T47D (cell line): ENCODE measurements at places on chromosomes 4 and X.
A peak's percentile ranks its signal among the peaks of the same experiment; 100 is the strongest.

DNA sequence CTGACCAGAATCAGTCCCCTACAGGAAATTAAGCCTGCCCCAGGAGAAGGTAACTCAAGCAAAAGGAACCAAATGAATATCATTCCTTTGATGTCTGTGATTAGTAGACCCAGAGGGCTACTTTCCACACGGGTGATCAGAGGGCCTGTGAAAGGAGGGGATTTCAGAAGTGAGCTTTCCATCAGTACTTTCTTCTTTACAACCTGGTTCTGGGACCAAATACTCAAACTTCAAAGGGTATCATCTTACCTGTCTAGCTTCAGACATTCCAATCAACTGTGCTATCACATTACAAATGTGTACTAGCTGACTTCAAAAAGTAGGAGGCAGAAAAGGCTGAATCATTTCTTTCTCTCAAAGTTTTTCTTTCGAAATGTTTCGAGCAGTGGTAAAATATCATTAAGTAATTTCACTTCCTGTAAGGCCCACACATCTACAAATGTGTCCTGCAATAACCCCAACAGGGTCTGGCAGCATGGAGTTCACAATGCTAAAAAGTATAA lies 23.9 kb downstream of the ACSL4 start:
- no peak for DNase-seq

GRCh38 chr4:82561786-82562563 lies at the start of gene TMEM150C:
TSS of gene TMEM150C (minus strand) at chr4:82561988. CDS start at chr4:82504657, 57,331 bp downstream.
- no peak for DNase-seq

GRCh38 chrX:50168241-50168687 lies 32.5 kb downstream of the AKAP4 start:
- DNase-seq: no peak

- DNase-seq: peak; percentile 54
Measured at GRCh38 chrX:139126493-139126892, 404.0 kb upstream of the F9 start.

DNA sequence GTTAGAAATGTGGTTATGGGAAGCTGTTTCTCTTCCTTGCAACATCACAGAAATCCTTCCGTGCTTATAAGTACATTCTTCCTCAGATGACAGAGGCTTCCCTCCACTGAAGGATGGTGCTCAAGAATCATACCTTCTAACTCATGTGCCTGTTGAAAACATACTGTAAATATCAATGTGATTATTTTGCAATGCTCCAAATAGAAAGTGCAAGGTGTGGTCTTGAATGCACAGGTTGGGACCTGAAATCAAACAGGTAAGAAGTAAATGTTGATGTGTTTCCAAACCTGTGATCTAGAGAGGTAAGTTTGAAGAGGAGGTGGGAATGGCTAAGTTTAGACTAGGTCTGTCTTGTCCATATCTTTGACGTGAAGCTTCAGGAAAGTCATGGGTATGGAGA lies 87.7 kb downstream of the ZNF518B start:
- no peak for DNase-seq

DNA sequence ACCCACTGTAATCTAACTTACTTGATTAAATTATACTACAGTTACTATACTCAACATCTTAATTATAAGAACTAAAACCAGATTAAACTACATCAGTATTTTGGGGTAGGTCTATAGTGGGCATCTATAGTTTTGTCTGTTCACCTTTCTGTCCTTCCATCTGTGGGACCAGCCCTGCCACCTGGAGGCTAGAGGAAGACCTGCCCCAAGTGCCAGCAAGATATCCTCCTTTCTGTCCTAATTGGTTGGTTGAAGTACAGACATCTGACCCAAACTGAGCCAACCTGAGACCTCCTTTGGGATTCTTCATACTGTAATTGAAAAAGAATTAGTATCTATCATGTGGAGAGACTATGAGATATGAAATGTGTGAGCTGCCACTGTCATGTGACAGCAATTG lies 172.2 kb upstream of the TLL1 start:
- DNase-seq: peak; percentile 29

GRCh38 chr4:48247878-48248558 lies 21.6 kb downstream of the TEC start:
- DNase-seq: no peak

DNA sequence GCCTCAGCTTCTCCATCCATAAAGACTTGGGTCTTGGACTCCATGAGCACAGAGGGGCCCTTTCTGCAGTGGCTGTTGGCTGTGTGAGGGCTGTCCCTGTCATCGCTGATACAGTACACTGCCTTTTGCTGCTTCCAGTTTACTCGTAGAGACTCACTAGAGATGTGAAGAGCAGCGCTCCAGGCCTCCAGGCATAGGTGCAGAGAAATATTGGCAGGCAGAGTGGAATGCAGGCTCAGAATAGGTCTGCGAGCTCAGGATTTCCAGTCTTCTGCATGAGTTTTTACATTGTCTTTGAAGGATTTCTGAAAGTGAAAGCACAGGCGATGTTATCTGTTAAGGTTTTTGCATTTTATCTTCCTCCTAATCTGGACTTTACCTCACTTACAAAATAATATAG lies 97.4 kb downstream of the AASDH start:
- DNase-seq: no peak

DNA sequence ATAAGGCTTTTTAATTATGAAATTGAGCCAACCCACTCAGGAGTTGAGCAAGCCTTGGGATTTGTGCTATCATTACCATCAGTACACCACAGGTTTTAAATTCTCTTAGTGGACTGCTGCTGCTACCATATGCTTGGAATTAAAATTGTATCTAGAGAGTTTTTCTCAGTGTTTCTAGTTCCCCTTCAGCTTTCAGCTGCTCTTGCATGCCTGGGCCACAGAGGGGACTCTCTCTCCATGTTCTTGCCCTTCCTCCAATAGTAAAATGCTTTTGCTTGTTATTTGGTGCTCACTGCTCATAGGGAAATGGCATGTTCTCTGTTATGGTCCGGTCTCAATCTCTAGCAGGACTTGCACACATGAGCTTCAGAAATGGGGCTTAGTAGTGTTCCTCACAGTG lies 101.9 kb downstream of the IGSF1 start:
- DNase-seq: no peak
